ENCODE measurements at places on chromosomes 3 and 15.

DNA sequence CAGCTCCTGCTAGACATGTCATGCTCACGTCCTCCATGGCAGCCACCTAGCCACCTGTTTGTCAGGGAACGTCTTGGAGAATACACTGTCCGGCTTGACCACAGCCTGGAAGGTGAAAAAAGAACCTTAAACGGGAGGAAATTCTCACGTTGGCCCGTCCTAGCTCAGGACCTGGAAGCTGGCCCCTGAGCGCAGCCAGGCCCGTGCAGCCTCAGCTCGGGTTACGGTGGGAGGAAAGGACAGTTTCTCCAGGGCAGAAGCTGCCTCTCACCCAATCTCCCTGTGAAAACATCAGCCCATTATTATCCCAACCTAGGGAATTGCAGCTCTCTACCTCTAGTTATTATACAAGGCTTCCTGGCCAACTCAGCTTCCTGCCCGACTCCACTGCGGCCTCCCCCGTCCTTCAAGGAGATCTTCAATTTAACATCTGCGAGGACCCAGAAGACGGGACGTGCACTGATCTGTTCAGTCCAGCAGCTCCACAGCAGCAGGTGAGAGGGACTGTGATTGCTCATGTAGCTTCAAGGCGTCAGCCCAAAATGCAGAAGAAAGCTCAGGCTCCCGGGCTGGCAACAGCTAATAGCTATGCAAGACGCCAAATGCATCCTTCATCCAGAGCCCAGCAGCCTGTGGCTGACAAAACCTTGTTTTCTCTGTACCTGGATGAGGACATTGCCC lies 84.7 kb downstream of the ADAMTS17 start:
- DNase-seq = no peak

DNA sequence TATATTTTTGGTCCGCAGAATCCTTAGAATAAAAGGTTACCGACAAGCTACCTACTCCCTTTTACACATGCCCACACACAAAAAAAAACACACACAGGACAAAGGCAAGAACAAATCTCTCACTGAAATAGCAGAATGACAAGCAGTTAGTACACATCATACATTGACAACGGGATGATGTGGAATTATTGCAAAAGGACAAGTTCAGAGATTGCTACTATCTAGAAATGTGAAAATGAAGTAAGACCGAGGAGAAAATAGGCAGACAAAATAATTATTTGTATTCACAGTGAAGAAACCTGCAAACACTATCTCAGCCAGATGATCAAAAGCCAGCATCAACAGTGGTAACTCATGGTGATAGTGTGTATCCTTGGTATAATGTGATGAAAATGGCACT lies 112.2 kb upstream of the C3orf80 start:
- no peak for DNase-seq

DNA sequence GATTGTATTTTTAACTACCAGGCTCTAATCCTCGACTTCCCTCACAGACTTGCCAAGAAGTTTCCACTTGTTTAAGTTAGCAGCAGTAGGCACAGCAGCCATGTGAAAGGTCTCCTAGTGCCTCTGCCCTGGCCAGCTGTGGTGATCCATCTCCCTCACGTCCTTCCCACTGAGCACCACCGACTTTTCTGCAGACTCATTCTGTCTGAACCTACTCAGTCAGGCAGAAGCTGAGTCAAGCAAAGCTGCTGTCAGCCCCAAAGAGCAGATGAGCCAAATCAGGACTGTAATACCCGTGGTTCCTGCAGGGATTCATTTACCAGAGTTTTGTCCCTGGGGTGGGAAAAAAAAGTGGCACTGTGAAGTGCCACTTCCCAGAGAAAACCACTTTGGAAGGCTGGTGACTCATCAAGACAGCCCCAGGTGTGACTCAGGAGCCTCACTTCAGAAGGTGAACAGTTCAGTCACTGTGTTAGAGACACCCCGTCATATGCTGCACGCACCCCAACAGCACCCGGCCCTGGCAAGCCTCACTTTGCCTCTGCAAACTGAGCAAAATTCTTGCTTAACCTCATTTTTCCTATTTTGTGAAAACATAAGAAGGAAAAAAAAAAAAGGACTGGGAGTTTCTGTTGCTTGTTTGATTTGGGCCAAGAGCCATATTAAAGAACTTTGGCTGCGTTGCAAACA lies 76.0 kb downstream of the WWTR1 start:
- DNase-seq = no peak

GRCh38 chr3:126798521-126798920 lies 94.5 kb downstream of the CHCHD6 start:
- DNase-seq = no peak

DNA sequence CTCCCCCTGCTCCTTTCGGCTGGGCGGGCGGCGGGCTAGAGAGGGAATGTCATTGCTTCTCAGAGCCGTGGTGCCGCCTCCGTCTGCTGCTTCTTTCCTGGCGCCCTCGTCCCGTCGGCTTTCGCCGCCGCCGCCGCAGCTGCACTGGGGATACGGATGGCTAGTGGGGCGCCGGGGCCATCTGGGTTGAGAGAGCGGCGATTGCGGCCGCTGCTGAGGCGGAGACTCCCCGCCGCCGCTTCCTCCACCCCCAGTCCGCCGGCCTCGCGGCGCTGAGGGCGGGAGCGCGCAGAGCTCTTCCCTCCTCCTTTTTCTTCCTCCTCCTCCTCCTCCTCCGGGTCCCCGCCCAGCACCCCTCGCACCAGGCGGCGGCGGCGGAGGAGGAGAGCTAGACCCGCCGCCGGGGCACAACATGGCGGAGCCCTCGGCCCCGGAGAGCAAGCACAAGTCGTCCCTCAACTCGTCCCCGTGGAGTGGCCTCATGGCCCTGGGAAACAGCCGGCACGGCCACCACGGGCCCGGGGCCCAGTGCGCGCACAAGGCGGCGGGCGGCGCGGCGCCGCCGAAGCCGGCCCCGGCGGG lies at the start of gene STT3B:
Gene STT3B (plus strand): TSS at position 339 of the 582 bp plus-strand sequence. CDS start 74 bp downstream, at position 413.
- DNase-seq = no peak
